ENCODE measurements at places on chromosomes 1 and 21. TPM values are rescaled to one million over a fixed set of nuclear protein-coding genes. Genes with fewer than 3 reads are reported as not detected.

Gene TMIGD3
- total RNA-seq: not detected

Gene ALPL
- not detected for total RNA-seq

Gene RO60
- total RNA-seq: 154 TPM

Gene CAMK2N1
- total RNA-seq: 0.87 TPM

Gene SH2D2A
- under 0.01 TPM for total RNA-seq

Gene LCE1C
- not detected for total RNA-seq

Gene ZMYND12
- total RNA-seq: 0.60 TPM

Gene S100A9
- total RNA-seq: 1.2 TPM

Gene CFHR5
- not detected for total RNA-seq

Gene C1orf53
- 3.4 TPM for total RNA-seq

Gene LENEP
- total RNA-seq: 0.40 TPM

Gene C8B
- total RNA-seq: not detected

Gene CLEC20A
- total RNA-seq: not detected

Gene THEM4
- 6.3 TPM for total RNA-seq

Gene S100A7A
- total RNA-seq: not detected

Gene FAM163A
- 0.22 TPM for total RNA-seq

Gene RXFP4
- total RNA-seq: not detected

Gene CD48
- total RNA-seq: not detected

Gene MYCL
- total RNA-seq: 0.44 TPM

Gene GCSAML
- total RNA-seq: not detected

Gene C8A
- not detected for total RNA-seq

Gene TSNAX
- 24.0 TPM for total RNA-seq

Gene XCL2
- not detected for total RNA-seq

Gene OR2L13
- total RNA-seq: not detected

Gene HP1BP3
- 193 TPM for total RNA-seq

Gene RBM11
- not detected for total RNA-seq

Gene SPRR4
- not detected for total RNA-seq

Gene REN
- not detected for total RNA-seq

Gene FGR
- total RNA-seq: 0.20 TPM

Gene PADI4
- total RNA-seq: not detected

Gene APOBEC4
- not detected for total RNA-seq

Gene IL6R
- total RNA-seq: 7.6 TPM

Gene CLDN17
- total RNA-seq: not detected

Gene SPRR2E
- not detected for total RNA-seq

Gene NPPB
- not detected for total RNA-seq

Gene GBP7
- total RNA-seq: not detected

Gene SPATA46
- total RNA-seq: not detected

Gene PTPRC
- not detected for total RNA-seq

Gene IGFN1
- total RNA-seq: not detected

Gene RNU1-2
- under 0.01 TPM for total RNA-seq

Gene APCS
- total RNA-seq: not detected

Gene LCE2A
- not detected for total RNA-seq

Gene UBL4B
- total RNA-seq: not detected

Gene INSRR
- total RNA-seq: not detected

Gene MTARC2
- total RNA-seq: 8.5 TPM

Gene RGS21
- not detected for total RNA-seq

Gene ATG4C
- total RNA-seq: 3.6 TPM

Gene CSMD2
- under 0.01 TPM for total RNA-seq
